ENCODE measurements at places on chromosomes 2 and 18. TPM values are rescaled to one million over a fixed set of nuclear protein-coding genes. Genes with fewer than 3 reads are reported as not detected.

The EFHD1 gene
- total RNA-seq = 30.5 TPM

The PDCD1 gene
- 4.5 TPM for total RNA-seq

The TEKT4 gene
- total RNA-seq = not detected

The PAPOLG gene
- 8.3 TPM for total RNA-seq

The SERPINE2 gene
- total RNA-seq = 24.0 TPM

The MOGAT1 gene
- total RNA-seq = 0.56 TPM

The ONECUT2 gene
- total RNA-seq = not detected

The LIPT1 gene
- total RNA-seq = 6.2 TPM

The CHRNG gene
- not detected for total RNA-seq

The SPAG16 gene
- 18.3 TPM for total RNA-seq

The ACADL gene
- total RNA-seq = 4.3 TPM

The CCDC195 gene
- total RNA-seq = not detected

The PFN4 gene
- total RNA-seq = 1.3 TPM

The ALLC gene
- total RNA-seq = not detected

The INHA gene
- total RNA-seq = 1.1 TPM

The EGR4 gene
- not detected for total RNA-seq
